ENCODE measurements at places on chromosomes 4 and X.

GRCh38 chrX:78327370-78328086, at the start of gene CYSLTR1:
Gene CYSLTR1 (minus strand): TSS chrX:78327611. CDS start chrX:78273746, 53,865 bp downstream.
- no peak for DNase-seq

- no peak for DNase-seq
These were observed 11.8 kb upstream of the PGK1 start for GRCh38 chrX:78092296-78092695.

- no peak for DNase-seq
These were observed 15.6 kb downstream of the SRPX2 start for GRCh38 chrX:100659431-100660137.

- no peak for DNase-seq
These were observed 154.7 kb downstream of the RAB28 start for GRCh38 chr4:13329340-13329850.

DNA sequence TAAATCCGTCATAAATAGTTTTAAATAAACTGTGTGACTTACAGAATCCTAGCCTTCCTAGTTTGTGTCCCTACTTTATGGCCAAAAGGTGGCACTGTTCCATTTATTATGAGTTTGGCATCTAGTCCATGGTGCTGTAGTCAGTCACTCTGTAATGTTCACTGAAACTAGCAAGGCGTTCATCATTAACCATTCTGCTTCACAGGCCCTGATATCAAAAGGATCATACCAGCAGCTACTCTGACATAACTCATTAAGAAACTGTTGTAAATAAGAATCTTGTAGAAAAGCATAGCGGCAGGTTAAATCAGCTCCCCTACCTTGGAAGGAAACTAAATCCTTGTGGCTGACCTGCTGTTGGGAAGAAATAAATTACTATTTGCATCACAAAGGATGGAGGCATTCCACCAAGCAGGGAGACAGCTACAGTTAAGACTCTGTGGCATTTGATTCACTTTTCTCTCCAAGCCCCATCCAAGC, 919.6 kb upstream of the DIAPH2 start:
- DNase-seq = no peak

- no peak for DNase-seq
These were observed 8.2 kb upstream of the TRAM1L1 start for GRCh38 chr4:117093571-117093970.

GRCh38 chrX:39133971-39134370, 332.7 kb downstream of the MID1IP1 start:
- DNase-seq = no peak

- no peak for DNase-seq
These were observed 97.7 kb upstream of the PDHA2 start for GRCh38 chr4:95742179-95742578.

GRCh38 chr4:6421397-6421796, 51.0 kb downstream of the PPP2R2C start:
- DNase-seq = no peak

GRCh38 chrX:2751291-2751690, 549 bp upstream of the XG start:
- no peak for DNase-seq

GRCh38 chr4:89598602-89599001, 238.4 kb downstream of the SNCA start:
- DNase-seq = no peak

GRCh38 chr4:143351149-143351691, 14.5 kb downstream of the GAB1 start:
- no peak for DNase-seq

DNA sequence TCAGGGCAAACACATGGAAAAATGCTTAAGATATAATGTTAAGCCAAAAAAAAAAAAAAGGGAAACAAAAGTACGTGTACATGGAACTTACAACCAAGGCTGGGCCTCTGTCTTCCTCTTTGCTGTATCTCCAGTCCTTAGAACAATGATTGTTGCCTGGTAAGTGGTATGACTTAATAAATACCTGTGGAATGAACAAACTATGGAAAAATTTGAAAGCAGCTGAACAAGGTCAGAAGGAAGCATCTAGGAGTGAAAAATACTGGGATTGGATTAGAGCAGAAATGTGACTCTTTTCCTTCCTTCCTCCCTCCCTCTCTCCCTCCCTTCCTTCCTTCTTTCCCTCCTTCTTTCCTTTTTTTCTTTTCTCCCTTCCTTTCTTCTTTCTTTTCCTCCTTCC, 54.2 kb upstream of the SMIM10 start:
- DNase-seq = no peak

DNA sequence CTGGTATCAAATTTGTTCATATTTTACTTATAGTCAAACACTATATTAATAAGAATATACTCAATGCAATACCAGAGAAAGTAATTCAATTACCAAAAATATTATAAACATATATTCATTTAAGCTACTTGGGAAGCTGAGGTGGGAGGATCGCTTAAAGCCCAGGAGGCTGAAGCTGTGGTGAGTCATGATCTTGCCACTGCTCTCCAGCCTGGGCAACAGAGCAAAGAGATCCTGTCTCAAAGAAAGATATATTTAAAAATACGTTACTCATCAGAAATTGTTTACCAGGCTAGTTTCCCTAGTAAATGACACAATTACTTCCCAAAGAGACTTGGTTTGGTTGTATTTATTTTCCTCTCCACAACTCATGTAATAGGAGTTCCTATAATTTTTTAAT, 433.6 kb downstream of the GASK1B start:
- DNase-seq = no peak

DNA sequence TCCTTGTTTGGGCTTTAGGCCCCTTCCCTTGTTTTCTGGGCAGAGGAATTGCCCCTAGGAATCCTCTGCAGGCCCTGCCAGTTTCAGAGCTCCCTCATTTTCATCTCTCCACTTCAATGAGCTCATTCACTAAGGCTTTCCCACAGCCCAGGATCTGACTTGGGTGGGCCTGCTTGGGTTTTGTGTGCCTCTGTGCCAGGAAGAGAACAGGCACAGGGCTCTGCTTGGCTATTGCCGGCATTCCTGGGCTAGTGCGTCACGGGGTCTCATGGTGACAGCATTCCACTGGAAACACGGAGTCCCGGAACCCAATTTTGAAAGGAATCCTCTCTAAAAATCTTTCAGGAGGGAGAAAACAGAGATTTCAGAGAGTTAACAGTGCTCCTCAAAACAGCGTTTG, 150.5 kb downstream of the VCX3A start:
- no peak for DNase-seq

DNA sequence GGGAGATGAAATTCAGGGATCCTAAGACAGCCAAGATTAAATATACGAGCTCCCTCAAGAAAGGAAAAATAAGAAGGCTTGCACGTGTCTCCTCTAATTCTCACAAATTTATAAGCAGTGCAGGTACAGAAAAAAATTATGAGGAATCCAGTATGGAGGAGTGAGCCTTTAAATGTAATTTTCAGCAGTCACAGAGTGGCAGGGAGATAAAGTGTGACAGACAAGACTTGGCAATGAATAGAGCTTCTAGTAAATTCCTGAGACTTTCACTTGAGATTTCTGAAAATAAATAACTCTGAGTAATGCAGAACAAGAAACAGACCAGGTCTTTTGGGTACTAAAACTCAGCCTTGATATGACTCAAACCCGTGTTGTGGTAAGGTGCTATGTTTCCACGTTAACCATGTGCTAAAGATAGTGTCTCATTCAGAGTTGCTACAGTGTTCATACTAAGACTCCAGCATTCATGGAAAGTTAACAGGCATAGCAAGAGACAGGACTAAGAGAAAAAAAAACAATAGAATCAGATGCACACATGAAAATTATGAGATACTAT, 119.8 kb downstream of the SPOCK3 start:
- no peak for DNase-seq

DNA sequence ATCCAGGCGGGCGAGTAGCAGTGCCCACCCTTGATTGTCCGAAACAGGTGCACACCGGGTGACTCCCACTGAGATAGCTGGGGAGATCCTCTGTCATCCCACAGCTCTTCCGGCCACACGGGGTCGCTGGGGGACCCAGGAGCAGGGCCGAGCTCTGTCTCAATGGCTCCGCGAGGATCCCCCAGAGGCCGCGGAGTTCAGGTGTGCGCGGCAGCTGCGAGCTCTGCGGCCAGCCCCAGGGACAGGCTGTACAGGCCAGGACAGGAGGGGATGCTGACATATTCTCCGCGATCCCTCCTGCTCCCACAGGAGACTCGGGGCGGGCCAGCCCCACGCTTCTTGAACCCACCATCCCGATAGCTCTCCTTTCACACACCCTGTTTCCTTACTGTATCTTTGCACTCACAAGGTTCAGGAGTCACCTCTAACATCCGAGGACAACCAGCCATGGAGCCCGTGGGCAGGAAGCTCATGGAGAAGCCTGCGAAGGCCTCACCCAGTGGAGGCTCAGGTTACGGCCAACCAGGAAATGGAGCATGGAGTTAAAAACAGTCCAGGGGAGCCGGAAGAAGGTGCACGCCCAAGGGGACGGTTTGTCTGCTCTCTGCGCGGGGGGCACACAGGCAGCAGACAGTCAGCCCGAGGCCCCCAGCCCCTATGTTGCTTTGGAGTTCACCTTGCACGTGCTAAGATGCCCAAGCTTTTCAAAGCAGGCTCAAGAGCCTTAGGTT, 77.9 kb upstream of the AMELX start:
- DNase-seq = no peak

DNA sequence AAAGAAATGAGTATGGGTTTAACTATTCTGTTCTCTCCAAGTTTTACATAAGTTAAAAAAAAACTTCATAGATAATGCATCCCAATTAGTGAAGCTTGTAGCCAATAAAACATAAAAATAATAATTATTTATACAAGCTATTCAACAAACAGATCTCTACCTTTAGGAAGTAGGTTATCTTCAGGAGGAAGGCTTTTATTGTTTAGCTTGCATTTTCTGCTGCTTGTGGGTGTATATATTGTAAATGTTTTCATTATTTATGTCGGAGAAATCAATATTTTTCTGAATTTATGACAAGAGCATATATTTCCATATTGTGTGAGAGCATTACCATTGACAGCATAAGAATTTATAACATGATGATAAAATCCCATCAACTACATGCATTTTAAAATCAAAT, 208.3 kb downstream of the TRAM1L1 start:
- DNase-seq = no peak
